Vagina (tissue), 2 donors: ENCODE measurements at places on chromosomes 3 and 15. TPM values are rescaled to one million over a fixed set of nuclear protein-coding genes. Genes with fewer than 3 reads are reported as not detected.

- no peak overlapping the region for H3K4me3 ChIP-seq
- no peak overlapping the region for H3K27ac ChIP-seq
- H3K27me3 ChIP-seq = no peaks in the 10 kb centered on the region
- H3K4me1 ChIP-seq = no peaks in the 10 kb centered on the region
Measured at GRCh38 chr3:45311953-45312801, 76.2 kb upstream of the LARS2 start.

DNA sequence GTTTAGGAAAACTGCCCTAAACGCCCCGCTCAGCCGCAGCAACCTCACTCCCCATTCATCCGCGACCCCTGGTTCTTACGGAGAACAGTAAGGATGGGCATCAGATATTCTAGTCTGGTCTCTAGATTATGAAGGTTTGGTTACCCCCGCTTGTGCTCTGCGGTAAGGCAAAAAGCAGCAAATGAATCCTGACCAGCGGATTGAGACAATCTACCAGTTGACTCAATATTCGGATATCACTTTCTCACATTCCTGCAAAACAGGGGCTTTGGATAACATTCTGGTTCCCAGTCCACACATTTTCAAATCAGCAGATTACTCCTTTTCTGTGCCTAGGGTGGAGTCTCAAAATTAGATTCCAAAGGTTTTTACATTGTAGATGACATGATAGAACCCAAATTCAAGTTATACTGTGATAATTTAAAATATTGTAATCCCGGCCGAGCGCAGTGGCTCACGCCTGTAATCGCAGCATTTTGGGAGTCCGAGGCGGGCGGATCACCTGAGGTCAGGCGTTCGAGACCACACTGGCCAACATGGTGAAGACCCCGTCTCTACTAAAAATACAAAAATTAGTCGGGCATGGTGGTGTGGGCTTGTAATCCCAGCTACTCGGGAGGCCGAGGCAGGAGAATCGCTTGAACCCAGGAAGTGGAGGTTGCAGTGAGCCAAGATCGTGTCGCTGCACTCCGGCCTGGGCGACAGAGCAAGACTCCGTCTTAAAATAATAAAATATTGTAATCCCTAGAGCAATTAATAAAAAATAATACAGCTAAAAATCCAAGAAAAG lies 1.1 kb upstream of the CYFIP1 start:
- peak overlapping the region; percentile 85 for H3K27ac ChIP-seq
- DNase-seq = no peak
- peak overlapping the region; percentile 99 for H3K4me3 ChIP-seq
- H3K4me1 ChIP-seq = peaks cover 8% of the 10 kb centered on the region

DNA sequence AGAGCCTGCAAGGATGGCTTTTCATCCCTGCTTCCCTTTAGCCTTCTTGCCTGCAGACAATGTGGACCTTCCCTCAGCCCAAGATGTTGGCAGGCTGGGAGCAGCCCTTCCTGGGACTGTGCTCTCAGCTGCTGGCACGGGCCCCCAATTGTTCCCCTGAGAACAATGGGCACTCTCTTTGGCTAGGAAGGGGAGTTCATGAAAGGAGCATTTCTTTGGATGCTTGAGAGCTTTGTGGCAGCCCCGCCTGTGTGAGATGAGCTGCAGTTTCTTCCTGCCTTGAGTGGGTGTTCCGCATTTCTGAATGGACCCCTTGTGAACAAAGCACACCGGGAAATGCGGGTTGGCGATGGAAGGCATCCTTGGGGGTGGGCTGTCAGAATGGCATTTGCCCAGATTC lies 35.0 kb upstream of the BSN start:
- no peaks in the 10 kb centered on the region for H3K27me3 ChIP-seq
- no peak for DNase-seq
- no peak overlapping the region for H3K27ac ChIP-seq
- H3K4me1 ChIP-seq = peaks cover 6% of the 10 kb centered on the region
- no peak overlapping the region for H3K4me3 ChIP-seq

- H3K36me3 ChIP-seq = no peaks in the 10 kb centered on the region
- peaks cover 23% of the 10 kb centered on the region for H3K4me1 ChIP-seq
- no peak overlapping the region for H3K4me3 ChIP-seq
- H3K27me3 ChIP-seq = no peaks in the 10 kb centered on the region
- DNase-seq = no peak
- H3K27ac ChIP-seq = no peak overlapping the region
Measured at GRCh38 chr3:46095307-46095706, 68.0 kb upstream of the XCR1 start.

GRCh38 chr15:28023933-28024888 lies 74.9 kb downstream of the OCA2 start:
- no peaks in the 10 kb centered on the region for H3K27me3 ChIP-seq
- no peak overlapping the region for H3K27ac ChIP-seq
- H3K36me3 ChIP-seq = no peaks in the 10 kb centered on the region
- H3K4me3 ChIP-seq = no peak overlapping the region
- no peaks in the 10 kb centered on the region for H3K4me1 ChIP-seq
- DNase-seq = peak; percentile 82

DNA sequence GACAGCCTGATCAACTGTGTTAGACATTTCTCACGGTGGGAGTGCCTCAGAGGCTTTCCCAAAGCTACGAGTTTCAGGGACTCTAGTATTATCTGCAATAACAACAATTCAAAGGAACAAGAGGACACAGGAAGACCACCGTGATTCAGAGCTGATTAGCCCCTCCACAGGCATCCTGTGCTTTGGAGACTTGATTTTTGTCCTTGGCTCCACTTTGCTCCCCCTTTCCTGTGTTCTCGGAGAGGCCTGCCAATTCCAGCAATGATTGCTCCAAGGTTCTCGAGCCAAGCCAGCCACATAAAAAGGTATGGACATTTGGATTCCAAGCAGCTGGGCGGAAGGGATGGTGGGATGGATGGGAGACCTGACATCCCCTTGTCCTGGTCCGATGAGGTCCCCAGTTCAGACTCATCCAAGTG lies 14.3 kb downstream of the EHD4 start:
- H3K27ac ChIP-seq = no peak overlapping the region
- no peaks in the 10 kb centered on the region for H3K36me3 ChIP-seq
- no peak overlapping the region for H3K4me3 ChIP-seq
- no peak for DNase-seq
- H3K4me1 ChIP-seq = peaks cover 13% of the 10 kb centered on the region

- no peak overlapping the region for H3K4me3 ChIP-seq
- H3K27me3 ChIP-seq = no peaks in the 10 kb centered on the region
- no peak for DNase-seq
- H3K27ac ChIP-seq = no peak overlapping the region
- peaks cover 5% of the 10 kb centered on the region for H3K4me1 ChIP-seq
Measured at GRCh38 chr3:195522254-195523023, 20.7 kb downstream of the PPP1R2 start.

DNA sequence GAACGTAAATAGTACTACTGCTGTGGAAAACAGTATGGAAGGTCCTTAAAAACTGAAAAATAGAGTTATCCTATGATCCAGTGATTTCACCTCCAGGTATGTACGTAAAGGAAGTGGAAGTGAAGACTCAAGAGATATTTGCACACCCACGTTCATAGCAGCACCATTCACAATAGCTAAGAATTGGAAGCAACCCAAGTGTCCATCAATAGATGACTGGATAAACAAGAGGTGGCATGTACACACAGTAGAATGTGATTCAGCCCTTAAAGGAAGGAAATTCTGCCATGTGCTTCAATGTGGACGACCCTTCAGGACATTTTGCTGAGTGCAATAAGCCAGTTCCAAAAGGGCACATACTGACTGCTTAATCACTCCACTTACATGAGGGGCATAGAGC lies 188.3 kb downstream of the APBA2 start:
- H3K27me3 ChIP-seq = no peaks in the 10 kb centered on the region
- H3K36me3 ChIP-seq = no peaks in the 10 kb centered on the region
- H3K4me1 ChIP-seq = no peaks in the 10 kb centered on the region
- H3K27ac ChIP-seq = no peak overlapping the region
- H3K4me3 ChIP-seq = no peak overlapping the region
- no peak for DNase-seq

- no peak overlapping the region for H3K27ac ChIP-seq
- H3K4me3 ChIP-seq = no peak overlapping the region
- peak; percentile 79 for DNase-seq
- no peaks in the 10 kb centered on the region for H3K36me3 ChIP-seq
Measured at GRCh38 chr3:195236801-195237570, 34.0 kb downstream of the XXYLT1 start.

DNA sequence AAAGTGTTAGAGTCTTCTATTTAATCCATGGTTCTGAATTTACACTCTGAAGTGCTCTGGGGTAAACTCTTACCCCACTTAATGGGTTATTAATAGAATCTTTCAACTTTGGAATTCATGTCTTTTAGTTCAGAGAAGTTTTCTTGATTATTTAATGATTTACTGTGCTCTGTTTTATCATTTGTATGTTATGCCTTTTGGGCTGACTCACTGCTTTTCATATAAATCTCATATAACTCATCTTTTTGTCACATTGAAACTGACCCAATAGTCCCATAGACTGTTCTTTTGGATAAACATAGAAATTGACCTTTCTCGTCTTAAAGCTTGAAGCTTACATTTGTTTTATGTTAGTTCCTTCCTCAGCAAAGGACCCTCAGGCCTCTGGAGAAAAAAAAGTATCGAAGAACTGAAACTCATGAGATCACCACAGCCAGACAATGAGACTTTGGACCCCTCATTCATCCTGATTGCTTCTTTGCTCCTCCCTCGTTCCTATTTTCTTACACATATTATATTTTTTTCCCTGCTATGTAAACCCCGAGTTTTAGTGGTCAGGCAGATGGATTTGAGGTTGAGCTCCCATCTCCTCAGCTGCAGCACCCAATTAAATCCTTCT lies 229.1 kb upstream of the CBLB start:
- H3K4me3 ChIP-seq = no peak overlapping the region
- no peak overlapping the region for H3K27ac ChIP-seq
- H3K36me3 ChIP-seq = no peaks in the 10 kb centered on the region
- no peaks in the 10 kb centered on the region for H3K4me1 ChIP-seq
- no peaks in the 10 kb centered on the region for H3K27me3 ChIP-seq

TERB2 gene
- not detected for total RNA-seq

PRSS50 gene
- not detected for total RNA-seq
